ENCODE measurements at places on chromosomes 3 and 15. TPM values are rescaled to one million over a fixed set of nuclear protein-coding genes. Genes with fewer than 3 reads are reported as not detected.

DNA sequence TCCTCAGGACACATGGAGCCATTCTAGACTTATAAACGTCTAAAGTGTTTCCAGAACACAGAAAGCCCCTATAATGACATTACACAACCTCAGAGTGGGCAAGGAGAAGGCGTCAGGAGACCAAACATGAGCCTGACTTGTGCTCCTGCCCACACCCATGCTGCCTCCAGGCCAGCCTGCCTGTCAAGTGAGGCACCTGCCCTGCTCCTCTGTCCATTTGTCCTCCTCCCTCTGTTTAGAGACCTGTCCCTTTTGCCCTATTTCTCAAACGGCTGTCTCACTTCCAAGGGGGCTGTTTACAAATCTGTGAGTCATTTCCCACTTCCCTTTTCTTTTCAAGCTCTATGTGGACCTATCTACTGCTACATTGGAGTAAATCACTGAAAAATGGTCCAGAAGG lies 21.0 kb downstream of the ZDHHC3 start:
- no peak for DNase-seq

- no peak for DNase-seq
Measured at GRCh38 chr3:107063351-107063750, 313.9 kb upstream of the CCDC54 start.

GRCh38 chr3:184237211-184237610 lies 7.8 kb downstream of the VWA5B2 start:
- no peak for DNase-seq

Gene KLHL25
- 25.8 TPM for total RNA-seq

Gene BAHD1
- 10.4 TPM for total RNA-seq

Gene KLHL18
- 14.7 TPM for total RNA-seq

Gene EPHA3
- total RNA-seq = 4.0 TPM

Gene SGO1
- not detected for total RNA-seq

Gene RETNLB
- total RNA-seq = not detected

DNA sequence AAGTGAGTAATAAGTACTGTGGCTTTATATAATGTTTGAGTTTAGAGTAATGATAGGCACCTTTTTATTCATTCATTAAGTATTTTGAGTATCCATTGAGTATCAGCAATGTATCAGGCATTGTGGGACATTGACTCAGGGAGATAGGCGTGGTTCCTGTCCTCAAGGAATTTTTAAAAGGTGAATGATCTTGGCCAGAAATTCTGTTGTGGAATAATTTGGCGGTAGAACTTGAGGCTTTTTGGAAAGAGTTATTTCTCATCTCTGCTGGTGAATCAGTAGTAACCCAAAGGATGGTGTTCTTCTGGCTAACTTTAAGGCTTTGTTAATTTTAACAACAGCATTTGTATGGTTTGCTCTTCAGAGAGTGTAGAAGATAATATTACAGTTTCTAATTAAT lies 2.0 kb downstream of the RAB7A start:
- DNase-seq = no peak

DNA sequence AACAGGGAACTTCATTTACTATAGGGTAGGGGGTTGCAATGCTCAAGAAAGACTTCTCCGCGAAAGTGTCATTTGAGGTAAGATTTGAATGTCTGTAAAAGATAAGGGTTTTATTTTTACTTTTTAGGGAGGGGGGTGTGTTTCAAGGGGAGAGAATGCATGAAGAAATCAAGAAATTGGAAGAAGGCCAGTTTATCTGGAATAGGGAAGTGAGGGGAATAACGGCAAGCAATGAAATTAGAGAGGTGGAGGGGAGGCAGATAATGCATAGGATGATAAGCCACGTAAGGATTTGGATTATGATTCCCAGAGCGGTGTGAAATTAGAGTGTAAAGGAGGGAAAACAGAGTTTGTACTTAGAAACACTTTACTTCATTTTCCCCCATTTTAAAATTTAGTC lies 63.0 kb upstream of the MB21D2 start:
- DNase-seq = no peak

Gene FILIP1L
- total RNA-seq = 31.3 TPM

Gene ELL3
- total RNA-seq = 7.1 TPM

DNA sequence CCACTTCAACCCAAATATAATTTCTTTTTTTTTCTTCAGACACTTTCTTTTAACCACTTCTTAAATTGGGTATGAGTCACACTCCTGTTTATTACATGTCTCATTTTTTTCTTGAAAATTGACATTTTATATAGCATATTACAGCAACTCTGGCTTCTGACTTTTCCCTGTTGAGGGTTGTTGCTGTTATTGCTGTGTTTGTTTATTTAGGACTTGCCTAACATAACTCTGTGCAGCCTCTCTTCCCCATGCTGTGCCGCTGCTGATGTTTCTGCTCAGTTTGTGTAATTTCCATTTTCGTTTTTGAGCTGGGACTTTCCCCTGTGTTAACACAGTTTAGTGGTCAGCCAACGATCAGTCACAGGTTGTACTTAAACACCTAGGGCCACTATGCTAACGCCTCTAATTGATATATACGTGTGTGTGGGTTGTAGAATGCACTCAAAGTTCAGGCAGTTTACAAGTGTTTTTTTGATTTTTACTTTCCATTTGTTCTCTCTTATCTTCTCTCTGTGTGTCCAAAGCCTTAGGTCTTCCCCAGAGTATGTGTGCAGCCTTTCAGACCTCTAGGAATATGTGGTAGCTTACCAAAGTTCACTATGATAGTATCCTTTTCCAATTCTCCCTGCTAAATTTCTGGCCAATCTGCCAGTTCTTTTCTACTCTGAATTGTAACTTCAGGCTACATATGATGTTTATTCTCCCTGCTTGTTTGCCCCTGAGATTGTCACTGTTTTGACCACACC lies 337.2 kb downstream of the ZBTB20 start:
- DNase-seq = no peak

Gene NOX5
- total RNA-seq = 0.56 TPM

- no peak for DNase-seq
Measured at GRCh38 chr15:61994216-61994615, 66.0 kb downstream of the VPS13C start.

- no peak for DNase-seq
Measured at GRCh38 chr3:184636741-184637316, 75.0 kb downstream of the MAGEF1 start.

Gene NSMCE3
- total RNA-seq = 6.9 TPM

Gene GOLGA6C
- not detected for total RNA-seq

DNA sequence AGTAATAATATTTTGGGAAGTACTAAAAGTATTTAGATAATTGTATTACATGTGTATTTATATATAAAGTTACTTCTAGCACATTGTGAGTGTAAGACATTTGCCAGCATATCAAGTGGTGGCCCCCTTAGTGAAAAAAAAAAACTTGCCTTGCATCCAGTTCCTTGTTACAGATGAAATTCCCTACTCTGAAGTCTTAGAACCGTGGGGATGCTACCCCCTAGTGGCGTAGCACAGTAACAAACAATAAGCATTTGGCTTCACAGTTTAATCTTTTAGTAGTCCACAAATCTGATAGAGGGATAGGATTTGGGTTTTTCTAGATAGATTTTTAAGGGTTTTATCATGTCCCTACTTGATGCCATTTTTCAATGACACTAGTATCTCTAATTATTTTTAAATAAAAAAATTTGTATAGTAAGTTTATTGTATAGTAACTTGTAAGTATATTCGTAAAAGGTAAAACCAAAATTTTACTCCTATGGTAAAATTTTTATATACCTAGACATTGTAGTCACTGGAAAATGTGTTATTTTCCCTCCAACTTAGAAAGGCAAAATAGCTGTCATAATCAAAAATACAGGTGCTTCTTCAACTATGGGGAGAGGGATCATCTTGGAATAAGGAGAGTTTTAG lies 14.3 kb downstream of the SMC4 start:
- no peak for DNase-seq

Gene CCK
- total RNA-seq = not detected

Gene KLHL6
- total RNA-seq = 4.0 TPM

DNA sequence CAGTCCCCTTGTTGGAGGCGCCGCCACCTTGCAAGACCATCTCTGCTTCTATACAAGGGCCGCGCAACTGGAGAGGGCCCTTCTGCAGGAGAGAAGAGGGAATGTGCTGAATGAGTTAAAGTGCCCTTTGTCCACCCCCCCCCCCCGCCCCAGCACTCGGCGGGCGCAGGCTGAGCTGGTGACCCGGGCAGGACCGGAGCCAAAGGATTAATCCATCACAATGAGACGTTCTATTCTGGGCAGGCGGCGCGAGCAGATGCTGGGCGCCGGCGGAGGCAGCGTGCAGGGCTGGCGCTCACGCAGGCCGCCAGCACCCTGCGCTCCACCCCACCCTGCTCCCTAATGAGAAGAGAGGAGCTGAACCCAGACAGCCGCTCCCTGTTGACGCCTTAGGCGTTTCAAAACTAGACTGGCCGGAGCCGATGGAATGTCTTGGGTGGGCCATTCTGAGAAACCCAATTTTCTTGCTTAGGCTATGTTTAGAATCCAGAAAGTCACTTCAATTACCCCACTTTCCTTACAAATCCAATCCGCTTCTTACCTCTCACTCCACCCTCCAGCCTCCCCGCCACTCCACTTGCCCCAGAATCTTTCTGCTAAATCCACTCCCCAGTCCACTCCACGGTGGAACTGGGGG lies 32.9 kb downstream of the GJD2 start:
- no peak for DNase-seq

- no peak for DNase-seq
Measured at GRCh38 chr3:39819899-39820298, 10.5 kb downstream of the MYRIP start.

Gene OR5H14
- not detected for total RNA-seq

GRCh38 chr3:194285850-194286197 lies 65.3 kb downstream of the CPN2 start:
- no peak for DNase-seq

DNA sequence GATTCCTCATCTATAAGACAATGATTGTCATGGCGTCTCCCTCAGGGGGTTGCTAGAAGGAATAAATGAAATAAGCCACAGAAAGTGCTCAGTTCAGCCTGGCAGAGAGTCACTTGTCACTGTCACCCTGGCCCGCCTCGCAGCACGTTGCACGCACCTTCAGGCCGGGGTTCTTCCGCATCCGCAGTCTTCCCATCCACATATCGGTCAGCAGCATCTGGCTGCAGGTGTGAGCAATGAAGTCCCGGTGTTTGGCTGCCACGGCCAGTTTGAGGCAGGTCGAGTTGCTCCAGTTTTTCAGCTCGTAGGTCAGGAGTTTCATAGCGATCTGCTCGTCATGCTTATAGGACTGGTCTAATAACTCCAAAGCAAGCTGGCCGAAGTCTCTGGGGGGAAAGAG lies 48.5 kb upstream of the MTMR10 start:
- no peak for DNase-seq

- no peak for DNase-seq
Measured at GRCh38 chr3:66041116-66041515, 2.4 kb upstream of the MAGI1 start.

Gene OCA2
- 1.1 TPM for total RNA-seq

DNA sequence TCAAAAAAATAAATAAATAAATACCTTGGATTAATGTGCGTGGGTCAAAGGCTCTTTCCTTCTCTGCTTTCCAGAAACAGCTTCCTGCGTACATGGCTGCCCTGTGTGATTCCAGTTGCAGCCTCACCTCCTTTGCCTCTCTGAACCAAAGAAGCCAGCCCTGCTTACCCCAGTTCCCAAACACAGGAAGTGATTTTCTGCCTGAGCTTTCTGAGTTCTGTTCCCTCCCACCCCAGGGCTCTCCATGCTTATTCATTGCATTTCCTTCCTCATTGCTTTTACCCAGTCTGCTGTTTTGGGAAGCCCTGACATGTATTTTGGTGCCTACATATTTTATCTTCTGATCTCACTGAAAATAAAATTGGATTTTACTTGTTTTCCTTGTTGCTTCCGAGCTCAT lies 15.4 kb downstream of the ZSCAN2 start:
- no peak for DNase-seq

DNA sequence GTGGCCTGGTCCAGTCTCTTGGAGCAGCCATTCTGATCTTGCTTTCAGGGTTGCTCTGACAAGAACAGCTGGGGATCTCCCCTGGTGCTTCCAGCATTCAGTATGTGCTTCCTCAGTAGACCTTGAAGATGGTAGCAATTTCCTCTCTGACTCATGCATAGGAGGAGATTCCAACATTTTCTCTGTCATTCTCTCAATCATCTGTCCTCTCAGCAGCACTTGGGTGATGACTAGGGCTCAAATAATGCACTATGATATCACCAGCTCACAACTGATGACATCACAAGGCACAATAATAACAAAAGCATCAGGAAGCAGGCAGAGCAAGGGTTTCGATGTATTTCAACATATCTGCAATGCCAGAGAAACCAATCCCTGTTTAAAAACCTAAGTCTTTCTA lies 52.7 kb downstream of the NFKBIZ start:
- DNase-seq = no peak

DNA sequence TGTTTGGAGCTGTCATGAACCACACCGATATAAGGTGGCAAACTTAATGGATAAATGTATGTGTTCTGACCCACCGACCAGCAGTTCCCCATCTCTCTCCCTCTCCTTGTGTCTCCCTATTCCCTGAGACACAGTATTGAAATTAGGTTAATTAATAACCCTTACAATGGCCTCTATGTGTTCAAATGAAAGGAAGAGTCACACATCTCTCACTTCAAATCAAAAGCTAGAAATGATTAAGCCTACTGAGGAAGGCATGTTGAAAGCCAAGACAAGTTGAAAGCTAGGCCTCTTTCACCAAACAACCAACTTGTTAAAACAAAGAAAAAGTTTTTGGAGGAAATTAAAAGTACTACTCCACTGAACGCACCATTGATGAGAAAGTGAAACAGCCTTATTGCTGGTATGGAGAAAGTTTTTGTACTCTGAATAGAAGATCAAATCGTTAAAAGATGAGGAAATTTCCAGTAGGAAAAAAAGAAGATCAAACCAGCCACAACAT lies 15.0 kb downstream of the ATR start:
- no peak for DNase-seq

DNA sequence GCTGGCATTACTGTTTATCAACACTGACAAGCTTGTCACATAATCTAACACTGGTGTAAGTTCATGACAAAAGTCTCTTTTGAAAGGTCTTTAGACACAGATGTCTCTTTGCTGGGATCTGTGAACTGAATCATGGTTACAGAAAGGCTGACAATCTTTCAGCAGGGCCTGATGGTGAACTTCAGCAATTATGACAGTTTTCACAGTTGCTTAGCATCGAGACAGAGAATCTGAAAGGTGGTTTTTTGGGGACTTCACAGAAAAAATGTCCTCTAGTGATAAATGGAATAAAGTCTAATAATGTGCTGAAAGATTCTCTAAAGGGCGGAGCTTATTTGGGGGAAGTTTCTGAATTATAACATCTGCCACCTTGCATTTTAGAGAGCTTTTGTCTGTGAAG lies 32.3 kb downstream of the CLDN1 start:
- no peak for DNase-seq

Gene IL17RD
- 13.2 TPM for total RNA-seq

Gene SLC28A2
- not detected for total RNA-seq

GRCh38 chr3:107894998-107895397 lies 195.8 kb downstream of the CD47 start:
- DNase-seq = no peak

Gene CTSH
- total RNA-seq = 130 TPM

- DNase-seq = no peak
Measured at GRCh38 chr3:56874269-56874668, 72.5 kb upstream of the ARHGEF3 start.

Gene PLSCR1
- 284 TPM for total RNA-seq
